Prostate gland (tissue), 2 donors: ENCODE measurements at places on chromosomes 2 and 18. TPM values are rescaled to one million over a fixed set of nuclear protein-coding genes. Genes with fewer than 3 reads are reported as not detected.

Gene ST8SIA5
- total RNA-seq, result not detected

Gene MLPH
- 371 TPM for total RNA-seq

Gene TBR1
- total RNA-seq, result 0.45 TPM

DNA sequence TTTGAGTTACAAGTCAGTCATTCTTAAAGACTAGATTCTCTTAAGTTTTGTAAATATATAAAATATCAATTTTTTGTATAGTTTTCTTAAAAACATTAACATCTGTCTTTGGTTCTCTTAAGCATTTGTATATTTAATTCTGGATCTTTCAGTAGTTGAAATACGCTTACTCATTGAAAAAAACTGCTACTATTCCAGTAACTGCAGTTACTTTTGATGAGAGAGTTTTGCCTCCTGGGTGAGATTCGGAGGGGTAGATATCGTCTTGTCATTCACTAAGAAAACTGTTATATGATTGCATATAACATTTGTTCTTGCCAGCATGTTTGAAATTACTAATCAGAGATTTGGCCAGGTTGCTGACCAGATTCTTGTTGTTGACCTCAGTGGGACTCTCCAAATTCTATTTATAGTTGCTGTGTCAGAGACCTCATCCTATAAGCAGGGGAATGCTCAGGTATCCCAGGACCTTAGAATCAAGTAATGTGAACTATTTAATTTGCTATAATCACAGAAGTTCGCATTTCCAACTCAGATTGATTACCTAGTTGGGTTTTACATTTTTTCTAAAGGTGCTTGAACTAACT, 7.9 kb downstream of the AGPS start:
- DNase-seq, result no peak
- no peaks in the 10 kb centered on the region for H3K4me1 ChIP-seq
- no peak overlapping the region for H3K4me3 ChIP-seq

DNA sequence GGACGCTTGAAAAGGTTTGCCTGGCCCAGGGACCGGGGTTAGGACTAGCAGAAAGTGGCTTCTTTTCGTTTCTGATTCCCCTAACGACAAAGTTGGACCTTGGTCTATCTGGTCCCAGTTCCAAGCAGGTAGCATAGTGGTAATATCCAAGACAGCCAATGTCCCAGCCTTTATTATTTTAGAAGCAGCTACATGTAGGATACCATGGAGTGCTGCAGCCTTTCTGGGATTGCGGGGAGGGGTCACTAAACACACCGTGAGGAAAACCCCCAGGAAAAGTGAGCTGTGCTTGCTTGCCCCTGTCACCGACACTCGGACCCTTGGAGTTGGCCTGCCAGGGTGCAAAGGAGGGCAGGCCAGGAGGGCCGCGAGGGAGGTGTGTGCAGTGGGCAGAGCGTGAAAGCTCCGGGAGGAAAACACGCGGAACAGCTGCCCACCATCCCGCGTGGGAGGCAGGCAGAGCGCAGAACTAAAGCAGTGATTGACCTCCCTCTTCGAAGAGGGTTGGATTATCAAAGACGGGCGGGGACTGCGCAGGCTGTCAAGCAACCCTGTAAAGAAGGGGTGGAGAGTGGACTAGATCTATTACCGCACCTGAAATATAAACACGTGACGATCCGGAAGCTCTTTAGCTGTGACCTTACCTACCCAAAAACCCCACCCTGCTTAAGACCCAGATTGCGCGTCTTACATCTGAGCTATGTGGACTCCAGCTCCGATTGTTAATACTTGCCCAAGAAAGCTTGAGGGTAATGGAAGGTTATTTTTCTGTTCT, 624 bp upstream of the MAP4K3 start:
- no peaks in the 10 kb centered on the region for H3K36me3 ChIP-seq
- H3K27me3 ChIP-seq, result no peaks in the 10 kb centered on the region
- no peaks in the 10 kb centered on the region for H3K4me1 ChIP-seq
- DNase-seq, result peak; percentile 22
- peak overlapping the region; percentile 94 for H3K4me3 ChIP-seq

Gene SLC9A4
- not detected for total RNA-seq

DNA sequence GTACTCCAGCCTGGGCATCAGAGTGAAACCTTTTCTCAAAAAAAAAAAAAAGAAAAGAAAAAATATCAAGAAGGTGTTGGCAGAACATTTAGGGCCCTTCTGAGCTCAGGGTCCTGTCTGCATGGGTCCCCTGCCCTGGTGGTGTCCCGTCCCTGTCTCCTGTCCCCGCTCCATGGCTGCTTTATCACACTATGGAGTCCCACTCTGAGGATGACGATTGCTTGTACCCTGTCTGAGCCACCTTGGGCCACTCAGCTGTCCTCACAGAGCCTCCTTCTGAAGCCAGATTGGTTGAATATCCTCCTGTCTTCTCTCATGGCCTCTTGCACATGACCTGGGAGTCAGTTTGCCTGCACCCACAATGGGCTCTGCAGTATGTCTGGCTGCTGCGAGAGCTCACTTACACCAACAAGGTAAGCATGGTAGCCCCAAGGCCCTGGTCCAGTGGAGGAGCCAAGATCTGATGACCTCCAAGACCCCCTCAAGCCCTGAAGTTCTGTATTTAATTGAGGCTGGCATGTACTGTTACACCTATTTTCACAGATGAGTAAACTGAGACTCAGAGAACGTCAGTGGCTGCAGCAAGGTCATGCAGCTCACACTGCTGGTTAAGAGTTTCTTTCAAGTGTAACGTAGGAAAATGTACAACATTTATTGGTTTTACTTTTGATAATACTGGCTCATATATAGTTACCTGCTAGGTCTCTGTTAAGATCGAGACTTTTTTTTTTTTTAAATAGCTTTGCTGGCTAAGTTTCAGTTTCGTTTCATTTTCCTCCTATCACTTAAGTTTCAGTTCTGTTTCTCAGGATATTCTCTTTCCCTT, 16.9 kb upstream of the ZCCHC2 start:
- no peak for DNase-seq
- H3K27ac ChIP-seq, result peak overlapping the region; percentile 76
- H3K4me3 ChIP-seq, result peak overlapping the region; percentile 17
- no peaks in the 10 kb centered on the region for H3K27me3 ChIP-seq
- H3K36me3 ChIP-seq, result no peaks in the 10 kb centered on the region
- H3K4me1 ChIP-seq, result no peaks in the 10 kb centered on the region

DNA sequence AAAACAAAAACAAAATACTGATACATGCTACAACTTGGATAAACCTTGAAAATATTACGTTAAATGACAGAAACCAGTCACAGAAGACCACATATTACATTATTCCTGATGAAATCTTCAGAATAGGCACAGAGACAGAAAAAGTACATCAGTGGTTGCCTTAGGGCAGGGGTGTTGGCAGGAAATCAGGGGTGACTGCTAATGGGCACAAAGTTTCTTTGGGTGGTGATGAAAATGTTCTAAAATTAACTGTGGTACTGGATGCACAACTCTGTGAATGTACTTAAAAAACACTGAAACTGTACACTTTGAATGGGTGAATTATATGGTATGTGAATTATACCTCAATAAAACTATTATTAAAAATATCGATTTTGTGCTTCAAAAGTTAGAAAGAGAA, 16.6 kb downstream of the NCKAP1 start:
- no peak overlapping the region for H3K27ac ChIP-seq
- DNase-seq, result no peak
- no peak overlapping the region for H3K4me3 ChIP-seq
- no peaks in the 10 kb centered on the region for H3K27me3 ChIP-seq

- no peak overlapping the region for H3K27ac ChIP-seq
- peak; percentile 43 for DNase-seq
- H3K27me3 ChIP-seq, result no peaks in the 10 kb centered on the region
- H3K4me3 ChIP-seq, result no peak overlapping the region
- no peaks in the 10 kb centered on the region for H3K36me3 ChIP-seq
Measured at GRCh38 chr18:59012815-59013705, 126.6 kb upstream of the SEC11C start.

- H3K4me3 ChIP-seq, result no peak within 1 kb of the TSS
- no peaks in the 10 kb centered on the region for H3K27me3 ChIP-seq
- no peaks in the 10 kb centered on the region for H3K36me3 ChIP-seq
- no peak for DNase-seq
Measured at GRCh38 chr2:169509298-169509885, at the start of gene KLHL41. Gene KLHL41 (plus strand): TSS chr2:169509702. CDS start chr2:169509779, 77 bp downstream.

- H3K36me3 ChIP-seq, result no peaks in the 10 kb centered on the region
- no peaks in the 10 kb centered on the region for H3K4me1 ChIP-seq
- H3K27me3 ChIP-seq, result no peaks in the 10 kb centered on the region
- no peak for DNase-seq
- H3K27ac ChIP-seq, result no peak overlapping the region
Measured at GRCh38 chr2:134774786-134775641, 56.2 kb upstream of the TMEM163 start.

Gene EIF2AK2
- total RNA-seq, result 32.1 TPM

Gene TEKT4
- total RNA-seq, result 0.09 TPM

DNA sequence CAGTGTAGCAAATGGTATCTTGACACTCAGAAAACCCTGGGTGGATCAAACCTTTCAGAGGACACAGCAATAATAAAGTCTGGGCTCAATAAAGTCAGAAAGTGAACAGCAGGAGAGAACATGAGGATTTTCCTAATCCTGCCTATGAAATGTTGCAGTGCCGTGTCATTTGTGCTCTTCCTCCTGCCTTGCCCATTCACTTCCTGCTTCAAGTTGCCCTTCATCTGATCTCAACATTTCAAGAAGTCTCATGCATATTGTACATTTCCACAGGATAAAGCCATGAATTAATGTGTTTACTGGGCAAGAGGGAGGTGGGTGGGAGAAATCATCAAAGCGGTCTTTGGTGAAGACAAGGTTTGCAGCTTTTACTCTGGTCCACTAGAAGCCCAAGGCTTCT, 51.1 kb upstream of the STPG4 start:
- H3K4me1 ChIP-seq, result no peaks in the 10 kb centered on the region
- no peak for DNase-seq
- H3K36me3 ChIP-seq, result no peaks in the 10 kb centered on the region
- no peaks in the 10 kb centered on the region for H3K27me3 ChIP-seq
- no peak overlapping the region for H3K27ac ChIP-seq

DNA sequence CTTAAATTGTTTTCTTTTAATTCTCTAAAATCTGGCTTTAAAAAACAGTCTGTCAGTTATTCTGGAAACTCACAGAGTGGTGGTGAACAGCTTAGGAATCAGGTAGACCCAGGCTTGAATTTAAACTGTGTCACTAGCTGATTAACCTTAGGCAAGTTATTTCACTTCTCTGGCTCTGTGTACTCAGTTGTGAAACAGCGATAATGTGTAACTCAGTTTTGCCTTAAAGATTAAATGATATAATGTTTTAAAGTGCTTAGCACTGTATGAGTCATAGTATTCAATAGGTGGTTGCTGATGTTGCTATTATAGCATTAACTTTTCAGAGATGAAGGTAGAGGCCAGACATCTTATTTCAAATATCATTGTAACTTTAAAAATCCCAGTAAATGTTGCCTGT, 40.7 kb downstream of the PKP4 start:
- H3K4me3 ChIP-seq, result no peak overlapping the region
- peaks cover 2% of the 10 kb centered on the region for H3K4me1 ChIP-seq
- no peaks in the 10 kb centered on the region for H3K36me3 ChIP-seq
- no peak overlapping the region for H3K27ac ChIP-seq
- DNase-seq, result no peak
- no peaks in the 10 kb centered on the region for H3K27me3 ChIP-seq

- H3K4me1 ChIP-seq, result no peaks in the 10 kb centered on the region
- no peak for DNase-seq
- H3K4me3 ChIP-seq, result no peak overlapping the region
- no peak overlapping the region for H3K27ac ChIP-seq
- peaks cover 73% of the 10 kb centered on the region for H3K27me3 ChIP-seq
Measured at GRCh38 chr2:174338671-174339560, 4.2 kb downstream of the SP9 start.

GRCh38 chr2:203913947-203914346, 22.6 kb upstream of the ICOS start:
- no peaks in the 10 kb centered on the region for H3K27me3 ChIP-seq
- no peaks in the 10 kb centered on the region for H3K4me1 ChIP-seq
- no peak overlapping the region for H3K27ac ChIP-seq
- no peaks in the 10 kb centered on the region for H3K36me3 ChIP-seq

- DNase-seq, result no peak
- H3K4me1 ChIP-seq, result no peaks in the 10 kb centered on the region
- no peak overlapping the region for H3K27ac ChIP-seq
- no peaks in the 10 kb centered on the region for H3K27me3 ChIP-seq
- no peak overlapping the region for H3K4me3 ChIP-seq
- H3K36me3 ChIP-seq, result no peaks in the 10 kb centered on the region
Measured at GRCh38 chr18:27164905-27165304, 20.2 kb downstream of the CHST9 start.

- no peaks in the 10 kb centered on the region for H3K27me3 ChIP-seq
- no peak for DNase-seq
- H3K4me3 ChIP-seq, result no peak overlapping the region
- no peaks in the 10 kb centered on the region for H3K36me3 ChIP-seq
- no peaks in the 10 kb centered on the region for H3K4me1 ChIP-seq
Measured at GRCh38 chr2:74700643-74701372, 46.8 kb downstream of the SEMA4F start.

Gene SERPINB13
- total RNA-seq, result not detected

DNA sequence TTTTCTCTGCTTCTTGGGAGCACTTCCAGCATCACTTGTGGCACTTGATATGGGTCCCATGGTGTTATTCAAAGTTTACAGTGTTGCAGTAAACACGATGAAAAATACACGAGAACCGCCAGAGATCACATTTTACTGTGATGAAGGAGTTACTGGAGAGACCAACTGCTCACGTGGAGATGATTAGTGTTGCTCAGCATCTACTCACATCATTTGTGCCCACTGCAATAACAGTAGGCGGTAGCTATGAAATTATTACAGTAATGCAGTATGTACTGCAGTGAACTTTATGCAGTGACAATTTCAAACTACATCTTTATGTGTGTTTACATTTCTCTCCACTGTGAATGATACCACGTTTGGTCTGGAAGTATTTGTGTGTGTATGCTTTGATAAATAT, 93.5 kb downstream of the SLC4A3 start:
- H3K4me1 ChIP-seq, result no peaks in the 10 kb centered on the region
- no peak overlapping the region for H3K27ac ChIP-seq
- H3K36me3 ChIP-seq, result no peaks in the 10 kb centered on the region
- no peak overlapping the region for H3K4me3 ChIP-seq

Gene MGAT4A
- total RNA-seq, result 20.4 TPM

GRCh38 chr2:212538305-212539071, at the start of gene ERBB4:
Gene ERBB4 (minus strand): TSS chr2:212538802. CDS start chr2:212538530, 272 bp downstream.
- peak within 1 kb of the TSS; percentile 57 for H3K4me3 ChIP-seq
- peak within 1 kb of the TSS; percentile 11 for H3K27ac ChIP-seq
- no peaks in the 10 kb centered on the region for H3K36me3 ChIP-seq

Gene SPC25
- 0.91 TPM for total RNA-seq

DNA sequence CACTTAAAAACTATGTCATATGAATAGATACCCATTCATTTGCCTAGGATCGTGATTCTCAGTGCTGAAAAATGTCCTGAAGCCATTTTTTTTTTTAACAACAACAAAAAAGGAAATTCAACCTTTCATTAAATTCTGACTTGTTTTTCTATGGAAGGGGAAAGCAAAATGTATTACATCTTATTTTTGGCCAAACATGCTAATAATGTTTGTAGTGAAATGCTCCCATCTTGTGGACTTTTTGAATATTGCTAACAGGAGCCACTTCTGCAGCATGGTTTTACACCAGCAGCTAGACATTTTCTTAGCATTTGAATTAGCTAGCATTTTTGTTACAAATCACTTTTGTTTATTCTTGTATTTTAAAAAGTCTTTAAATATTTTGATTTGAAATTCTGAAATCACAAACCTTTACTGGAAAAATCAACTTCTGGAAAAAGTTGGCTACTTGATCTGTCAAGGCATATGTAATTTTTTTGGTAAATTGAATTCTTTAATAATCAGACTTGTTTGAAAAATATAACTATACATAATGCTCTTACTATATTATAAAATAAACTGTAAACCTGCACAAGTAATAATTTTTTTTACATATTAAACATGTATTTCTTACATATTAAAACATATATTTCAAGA, 75.8 kb downstream of the KIDINS220 start:
- H3K36me3 ChIP-seq, result no peaks in the 10 kb centered on the region
- no peak overlapping the region for H3K27ac ChIP-seq
- no peak for DNase-seq
- H3K4me3 ChIP-seq, result no peak overlapping the region
- H3K4me1 ChIP-seq, result no peaks in the 10 kb centered on the region

Gene INPP5D
- total RNA-seq, result 18.8 TPM

Gene UNC80
- 8.6 TPM for total RNA-seq
